T-helper 2 cell (primary cell): ENCODE measurements at places on chromosomes 11 and 22.

GRCh38 chr11:132310390-132311375 lies 940.3 kb downstream of the NTM start:
- no peak for DNase-seq

- no peak for DNase-seq
Measured at GRCh38 chr11:107508201-107508857, 50.7 kb upstream of the CWF19L2 start.

- DNase-seq, result no peak
Measured at GRCh38 chr11:105334025-105334714, 194.6 kb upstream of the CARD18 start.

DNA sequence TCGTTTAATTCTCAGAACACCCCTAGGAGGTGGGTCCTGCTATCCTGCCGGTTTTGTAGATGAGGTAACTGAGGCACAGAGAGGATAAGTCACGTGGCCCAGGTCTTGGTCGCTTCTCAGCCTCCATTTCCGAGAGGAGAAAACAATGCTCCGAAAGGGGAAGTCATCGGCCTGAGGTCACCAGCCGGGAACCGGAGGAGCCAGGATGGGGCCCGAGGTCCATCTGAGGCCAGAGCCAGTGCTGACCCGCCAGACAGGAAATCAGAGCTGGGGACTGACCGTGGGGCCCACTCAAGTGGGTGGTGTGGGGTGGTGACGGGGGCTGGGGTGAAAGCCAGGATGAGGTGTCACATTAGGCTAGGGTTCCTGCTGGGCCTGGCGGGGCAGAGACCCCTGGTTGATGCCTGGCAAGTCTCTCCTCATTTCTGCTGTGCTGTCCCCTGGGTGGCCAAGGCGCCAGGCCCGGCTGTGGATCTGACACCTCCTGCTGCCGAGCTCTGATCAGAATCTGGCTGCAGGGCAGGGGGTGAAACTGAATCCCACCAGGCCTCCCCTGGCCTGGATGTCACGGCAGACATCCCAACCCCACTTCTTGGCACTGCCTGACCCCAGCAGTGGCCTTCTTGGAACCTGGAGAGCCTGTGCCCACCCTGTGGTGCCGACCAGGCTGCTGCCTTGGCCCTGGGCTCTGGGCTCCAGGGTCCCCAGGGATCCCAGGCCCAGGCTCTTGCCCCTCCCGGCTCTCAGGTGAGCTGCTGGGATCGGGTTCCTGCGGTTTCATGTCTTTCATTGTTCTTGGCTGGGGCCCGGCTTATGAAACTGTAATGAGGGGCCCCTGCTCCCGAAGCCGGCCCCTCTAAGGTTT lies 12.0 kb downstream of the TRIOBP start:
- no peak for DNase-seq

- DNase-seq, result no peak
Measured at GRCh38 chr22:36362932-36363331, 24.8 kb downstream of the MYH9 start.
